WTC11 (cell line): ENCODE measurements at places on chromosomes 2 and 18.

DNA sequence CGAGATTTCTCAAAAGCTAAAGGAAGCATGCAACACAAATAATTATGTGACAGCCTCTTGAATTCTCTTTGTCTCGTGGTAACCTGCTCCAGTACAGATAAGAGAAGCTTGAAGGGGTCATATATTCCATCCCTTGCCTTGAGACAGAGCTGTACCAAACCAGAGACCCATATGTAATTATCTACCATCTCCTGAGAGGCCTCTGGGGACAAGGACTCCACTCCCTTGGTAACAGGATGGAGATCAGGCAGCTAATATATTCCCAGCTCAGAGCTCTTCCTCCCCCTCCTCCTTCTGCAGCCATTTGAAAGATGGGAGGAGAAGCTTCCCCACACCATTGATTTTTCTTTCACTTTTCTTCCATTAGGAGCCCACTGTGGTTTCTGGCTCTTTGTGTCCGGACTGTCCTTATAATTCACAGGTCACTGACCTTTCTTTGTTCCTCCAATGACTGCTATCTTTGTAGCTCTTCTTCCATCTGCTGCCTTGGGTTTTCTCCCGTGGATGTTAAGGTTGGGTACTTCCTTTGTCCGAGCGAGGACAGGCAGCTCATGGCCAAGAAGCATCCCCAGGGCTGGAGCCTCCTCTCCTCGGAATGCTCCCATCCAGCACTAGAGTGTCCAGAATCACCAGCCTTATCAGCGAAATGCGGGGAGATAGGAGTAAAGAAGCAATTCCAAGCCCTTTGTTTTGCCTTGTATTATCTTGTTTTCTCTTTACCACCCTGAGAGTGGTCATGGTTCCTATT is 72.6 kb upstream of the STPG4 start:
- DNase-seq: no peak

GRCh38 chr18:60053747-60054304 is 154.0 kb downstream of the PMAIP1 start:
- no peak for DNase-seq

GRCh38 chr2:26900831-26901321 is 52.9 kb downstream of the DPYSL5 start:
- DNase-seq: no peak

DNA sequence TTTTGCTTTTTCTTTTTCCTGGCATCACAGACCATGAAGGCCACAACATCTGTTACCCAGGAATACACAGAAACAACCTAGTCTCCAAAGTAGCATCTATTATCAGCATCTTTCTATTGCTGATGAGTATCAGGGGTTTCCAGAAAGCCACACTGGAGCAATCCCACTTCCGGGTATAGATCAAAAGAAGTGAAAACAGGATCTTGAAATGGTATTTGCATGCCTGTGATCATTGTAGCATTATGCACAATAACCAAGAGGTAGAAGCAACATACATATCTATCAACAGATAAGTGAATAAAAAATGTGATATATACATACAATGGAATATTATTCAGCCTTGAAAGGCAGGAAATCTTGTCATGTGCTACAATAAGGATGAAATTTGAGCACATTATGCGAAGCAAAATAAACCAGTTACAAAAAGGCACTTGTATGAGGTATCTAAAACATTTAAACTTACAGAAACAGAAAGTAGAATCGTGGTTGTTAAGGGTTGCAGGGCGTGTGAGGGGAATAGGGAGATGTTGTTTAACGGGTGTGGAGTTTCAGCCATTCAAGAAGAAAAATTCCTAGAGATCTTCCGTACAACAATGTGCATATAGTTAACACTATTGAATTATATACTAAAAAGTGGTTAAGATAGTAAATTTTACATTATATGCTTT is 115.1 kb downstream of the KCNE4 start:
- no peak for DNase-seq

DNA sequence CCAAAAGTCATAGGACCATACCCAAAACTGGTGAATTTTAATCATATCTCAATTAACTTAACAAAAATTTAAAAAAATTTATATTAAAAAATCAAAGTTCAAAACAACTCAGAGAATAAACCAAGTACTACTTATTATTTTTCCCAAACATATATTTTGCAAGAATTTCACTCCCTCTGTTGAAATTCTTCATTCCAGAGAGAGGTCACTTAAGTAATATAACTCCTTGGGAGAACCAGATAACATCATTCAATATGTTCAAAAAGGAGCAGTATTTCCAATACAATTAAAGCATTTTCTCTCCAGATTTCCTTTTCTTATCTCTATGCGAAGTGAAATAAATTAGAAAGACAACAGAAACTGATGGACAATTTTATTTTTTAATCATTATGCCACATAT is 165.9 kb upstream of the RND3 start:
- DNase-seq: no peak

- no peak for DNase-seq
These were observed 498.2 kb upstream of the PIK3C3 start for GRCh38 chr18:41456831-41457230.

DNA sequence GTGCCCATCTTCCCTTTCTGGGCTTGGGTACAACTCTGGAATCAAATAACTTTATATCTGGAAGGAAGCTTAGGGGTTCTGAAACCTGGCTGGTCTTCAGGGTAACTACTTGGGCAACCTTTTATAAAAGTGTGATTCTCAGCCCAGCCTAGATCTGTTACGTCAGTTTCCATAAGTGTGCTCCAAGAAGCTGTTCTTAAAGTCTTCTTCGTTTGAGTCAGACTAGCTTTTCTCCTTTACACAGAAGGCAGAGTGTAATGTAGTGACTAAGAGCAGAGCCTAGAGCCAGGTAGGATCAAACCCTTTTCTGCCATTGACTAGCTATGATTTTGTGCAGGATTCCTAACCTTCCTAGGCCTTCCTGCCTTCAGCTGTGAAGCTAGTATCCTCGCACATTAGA is 5.8 kb downstream of the ITGA6 start:
- no peak for DNase-seq

DNA sequence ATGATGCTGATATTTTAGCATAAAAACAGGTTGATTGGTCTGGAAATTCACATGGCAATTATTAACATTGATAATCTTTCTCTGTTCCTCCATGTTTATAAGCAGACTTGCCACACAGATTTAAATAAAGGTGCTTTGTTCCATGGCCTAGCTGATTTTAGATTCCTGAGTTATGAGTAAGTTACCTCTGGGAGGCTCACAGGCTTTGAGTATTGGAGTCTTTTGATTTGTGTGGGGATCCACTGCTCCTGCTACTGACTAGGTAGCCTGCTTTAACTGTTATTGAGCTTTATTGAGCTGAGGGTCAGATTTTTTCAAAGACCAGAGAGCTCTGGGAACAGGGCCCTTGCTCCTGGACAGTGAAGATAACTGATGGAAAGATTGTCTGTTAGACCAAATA is 166.1 kb downstream of the ANKRD30B start:
- DNase-seq: no peak

DNA sequence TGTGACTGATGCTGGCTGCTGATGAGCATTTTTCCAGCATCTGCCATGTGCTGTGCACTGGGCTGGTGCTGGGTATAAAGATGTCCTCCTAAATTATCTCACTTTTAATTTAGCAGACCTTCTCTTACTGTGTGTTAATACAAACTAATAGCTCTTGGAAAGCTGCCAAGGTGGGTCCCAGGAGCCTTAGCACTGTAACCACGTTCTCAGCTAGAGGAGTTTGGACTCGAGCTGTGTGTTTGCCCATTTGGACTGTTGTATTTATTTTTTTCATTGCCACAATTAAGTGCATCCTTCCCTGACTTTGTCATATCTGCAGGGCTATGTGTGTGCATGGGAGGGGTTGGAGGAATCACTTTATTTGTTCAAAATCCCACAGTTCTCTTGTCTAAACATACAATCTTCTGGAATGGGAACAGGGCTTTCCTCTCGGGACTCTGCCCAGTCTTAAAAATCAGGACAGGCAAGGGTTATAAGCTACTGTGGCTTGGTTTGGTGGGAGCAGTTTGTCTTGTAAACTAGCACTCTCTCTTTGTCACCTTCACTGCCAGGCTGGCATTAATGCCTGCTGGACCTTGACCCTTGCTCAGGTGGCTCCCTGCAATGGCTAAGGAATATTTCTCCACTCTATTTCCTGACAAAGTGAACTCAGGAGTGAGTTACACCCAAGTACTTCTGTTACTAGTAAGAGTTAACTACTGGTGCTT is 129.7 kb upstream of the MGAT5 start:
- DNase-seq: no peak

GRCh38 chr2:197516393-197516761 is 511 bp downstream of the MOB4 start:
- DNase-seq: no peak

- DNase-seq: no peak
These were observed 6.7 kb downstream of the KLF7 start for GRCh38 chr2:207159002-207159401.

GRCh38 chr2:201872591-201872990 is 66.3 kb downstream of the CDK15 start:
- no peak for DNase-seq

DNA sequence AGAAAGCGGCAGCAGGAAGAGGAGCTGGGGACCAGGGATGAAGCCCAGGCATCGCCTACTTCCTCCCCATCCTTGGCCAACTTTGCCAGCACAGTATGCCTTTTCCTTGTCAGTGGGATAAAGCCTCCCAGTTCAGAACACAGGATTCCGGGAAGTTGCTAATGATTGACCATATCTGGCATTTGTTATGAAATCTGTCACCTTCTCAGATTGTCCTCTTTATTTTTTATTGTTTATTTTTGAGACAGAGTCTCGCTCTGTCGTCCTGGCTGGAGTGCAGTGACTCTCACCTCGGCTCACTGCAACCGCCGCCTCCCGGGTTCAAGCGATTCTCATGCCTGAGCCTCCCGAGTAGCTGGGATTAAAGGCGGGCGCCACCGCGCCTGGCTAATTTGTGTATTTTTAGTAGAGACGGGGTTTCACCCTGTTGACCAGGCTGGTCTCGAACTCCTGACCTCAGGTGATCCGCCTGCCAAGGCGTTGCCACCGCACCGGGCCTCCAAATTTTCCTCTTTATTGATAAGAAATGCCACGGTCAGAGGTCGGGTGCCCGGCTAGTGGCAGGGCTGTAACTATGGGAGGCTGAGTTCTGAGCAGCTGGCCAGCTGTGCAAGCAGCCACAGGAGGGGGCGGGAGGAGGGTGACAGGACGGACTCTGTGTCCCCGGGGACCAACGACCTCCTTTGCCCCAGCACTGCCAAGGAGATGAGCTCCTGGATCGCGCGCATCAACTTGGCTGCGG is 24.4 kb downstream of the PSD4 start:
- DNase-seq: no peak

DNA sequence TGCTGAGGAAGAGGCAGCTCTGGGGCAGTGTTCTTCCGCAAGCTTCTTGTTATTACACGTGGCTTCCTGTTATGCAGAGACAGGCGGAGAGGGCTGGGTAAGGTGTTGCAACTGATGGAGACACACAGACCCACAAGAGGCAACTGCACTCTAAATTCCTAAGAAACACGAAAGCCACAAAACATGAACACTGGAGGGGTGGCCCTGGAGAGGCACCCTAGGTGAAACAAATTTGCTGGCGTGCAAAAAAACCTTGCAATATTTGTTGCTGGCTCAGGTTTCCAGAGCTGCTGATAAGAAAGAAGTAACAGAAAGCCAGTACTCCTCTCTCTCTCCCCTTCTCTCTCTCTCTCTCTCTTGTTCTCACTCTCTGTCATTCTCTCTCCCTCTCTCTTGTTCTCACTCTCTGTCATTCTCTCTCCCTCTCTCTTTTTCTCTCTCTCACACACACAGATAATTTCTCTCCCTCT is 31.8 kb downstream of the ARHGAP25 start:
- no peak for DNase-seq

DNA sequence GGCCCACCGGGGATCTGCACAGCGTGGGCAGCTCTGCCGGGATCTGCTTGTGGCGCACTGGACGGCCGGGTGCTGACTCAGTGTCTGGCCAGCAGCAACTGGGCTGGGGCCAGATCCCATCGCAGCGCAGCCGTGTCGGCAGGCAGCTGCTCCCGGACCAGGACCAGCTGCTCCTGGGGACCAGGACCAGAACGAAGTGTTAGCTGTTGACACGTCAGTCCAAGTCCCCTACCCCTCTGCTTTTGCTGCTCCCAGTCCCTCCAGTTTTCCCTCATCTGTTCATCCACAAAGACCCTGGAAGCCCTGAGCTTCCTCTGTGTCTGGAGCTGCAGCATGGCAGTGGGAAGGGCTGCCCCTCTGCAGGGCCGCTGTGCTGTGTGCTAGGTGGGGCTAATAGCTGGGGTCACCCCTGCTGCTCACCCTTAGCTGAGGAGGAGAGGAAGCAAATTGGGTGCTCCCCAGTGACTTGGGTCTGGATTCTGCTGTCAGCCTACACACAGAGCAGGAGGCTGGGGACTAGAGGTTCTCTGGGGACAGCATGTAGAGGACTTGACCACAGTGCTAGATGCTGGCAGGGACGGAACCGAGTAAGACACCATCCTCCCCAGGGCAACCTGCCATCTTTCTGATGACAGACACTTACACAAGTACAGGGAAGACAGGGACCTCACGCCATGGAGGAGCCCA is 16.9 kb upstream of the KIF1A start:
- no peak for DNase-seq

DNA sequence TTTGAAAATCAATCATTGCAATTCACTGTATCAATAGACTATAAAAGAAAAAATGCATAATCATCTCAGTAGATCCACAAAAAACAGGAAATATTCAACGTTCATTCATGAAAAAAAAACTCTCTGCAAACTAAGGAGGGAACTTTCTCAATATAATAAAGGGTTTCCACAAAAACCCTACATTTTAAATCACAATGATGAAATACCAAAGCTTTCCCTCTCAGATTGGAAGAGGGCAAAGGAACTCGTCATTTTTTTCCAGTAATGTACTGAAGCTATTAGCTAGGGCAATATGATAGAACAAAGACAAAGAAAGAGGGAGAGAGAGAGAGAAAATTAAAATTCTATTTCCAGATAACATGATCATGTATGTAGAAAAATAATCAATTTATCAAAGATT is 167.1 kb upstream of the RBMS1 start:
- DNase-seq: no peak

DNA sequence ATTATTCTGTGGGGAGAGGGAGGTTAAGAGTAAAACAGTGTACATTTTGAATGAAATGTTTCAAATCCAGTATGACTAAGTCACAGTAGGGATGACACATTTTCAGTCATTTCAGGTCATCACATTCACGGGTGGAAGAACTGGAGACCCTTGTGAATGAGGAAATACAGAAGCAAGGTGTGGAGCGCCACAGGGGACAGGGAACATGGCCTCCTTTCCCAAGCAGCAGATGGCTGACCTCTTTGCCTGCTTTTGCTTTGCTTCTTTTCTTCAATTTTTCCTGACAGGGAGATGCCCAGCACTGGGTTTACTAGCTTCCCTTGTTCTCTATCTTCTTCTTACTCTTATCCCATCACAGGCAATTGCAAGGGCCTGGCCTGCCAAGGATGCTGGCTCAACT is 278.9 kb upstream of the DLGAP1 start:
- DNase-seq: no peak

DNA sequence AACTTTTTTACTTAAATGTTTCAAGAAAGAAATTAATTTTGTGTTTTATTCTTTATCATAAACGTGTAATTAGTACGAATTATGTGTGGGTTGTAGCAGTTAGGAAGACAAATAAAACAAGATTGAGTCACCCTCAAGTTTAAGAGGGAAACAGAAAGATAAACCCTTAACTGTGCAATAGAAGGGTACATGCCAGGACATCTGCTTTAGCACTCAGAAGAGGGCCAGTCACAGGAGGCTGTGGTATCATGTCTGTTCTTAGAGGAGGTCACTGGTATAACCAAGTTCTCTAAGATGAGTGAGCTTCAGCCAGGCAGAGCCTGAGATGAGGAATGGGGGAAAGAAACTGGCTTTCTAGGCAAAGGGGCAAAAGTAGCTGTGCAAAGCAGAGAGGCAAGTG is 42.4 kb upstream of the GRHL1 start:
- no peak for DNase-seq

- DNase-seq: no peak
These were observed 40.1 kb downstream of the FBXO48 start for GRCh38 chr2:68426848-68427579.
